Stomach (tissue), 19 donors: ENCODE measurements at places on chromosomes 5 and 9.

GRCh38 chr5:121937762-121938161, 24.0 kb upstream of the SRFBP1 start:
- no peaks in the 10 kb centered on the region for H3K4me1 ChIP-seq
- H3K4me3 ChIP-seq, result no peak overlapping the region
- peak; percentile 18 for DNase-seq

GRCh38 chr5:154394307-154394706, 51.5 kb upstream of the SAP30L start:
- no peak for DNase-seq
- H3K27me3 ChIP-seq, result no peaks in the 10 kb centered on the region
- peaks cover 33% of the 10 kb centered on the region for H3K36me3 ChIP-seq
- no peak overlapping the region for H3K27ac ChIP-seq

- H3K27me3 ChIP-seq, result no peaks in the 10 kb centered on the region
- H3K4me3 ChIP-seq, result no peak overlapping the region
- no peak for DNase-seq
- H3K4me1 ChIP-seq, result peaks cover 42% of the 10 kb centered on the region
These were observed 45.5 kb downstream of the DAB2IP start for GRCh38 chr9:121696930-121697329.

- H3K27me3 ChIP-seq, result no peaks in the 10 kb centered on the region
- peaks cover 2% of the 10 kb centered on the region for H3K36me3 ChIP-seq
- no peak overlapping the region for H3K4me3 ChIP-seq
These were observed 42.2 kb upstream of the RFX3 start for GRCh38 chr9:3567988-3568387.
